ENCODE measurements at places on chromosomes 3 and 15.
A peak's percentile ranks its signal among the peaks of the same experiment; 100 is the strongest.

GRCh38 chr15:69303337-69304181 is 4.8 kb downstream of the PAQR5 start:
- no peak for DNase-seq

GRCh38 chr3:113261626-113262303 is 50.4 kb downstream of the BOC start:
- DNase-seq: peak; percentile 76

- no peak for DNase-seq
Measured at GRCh38 chr3:39220407-39221140, 28.2 kb upstream of the XIRP1 start.

DNA sequence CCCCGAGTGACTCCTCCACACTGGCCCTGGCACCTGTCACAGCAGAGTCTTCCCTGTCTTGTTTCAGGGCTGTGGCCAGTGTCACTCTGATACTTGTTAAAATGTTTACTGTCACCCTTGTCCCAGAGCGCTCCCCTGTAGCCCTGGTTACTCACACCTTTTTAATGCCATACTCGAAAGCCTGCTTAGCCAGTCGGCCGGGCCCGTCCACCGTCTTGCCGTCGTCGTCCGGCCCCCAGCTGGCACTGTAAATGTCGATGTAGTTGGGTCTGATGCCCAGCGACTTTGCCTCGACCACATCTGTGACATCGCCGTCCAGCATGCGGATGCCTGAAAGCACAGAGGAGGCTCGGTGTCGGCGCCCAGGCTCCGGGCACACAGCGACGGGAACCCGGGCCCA is 91.3 kb downstream of the PCSK6 start:
- no peak for DNase-seq

DNA sequence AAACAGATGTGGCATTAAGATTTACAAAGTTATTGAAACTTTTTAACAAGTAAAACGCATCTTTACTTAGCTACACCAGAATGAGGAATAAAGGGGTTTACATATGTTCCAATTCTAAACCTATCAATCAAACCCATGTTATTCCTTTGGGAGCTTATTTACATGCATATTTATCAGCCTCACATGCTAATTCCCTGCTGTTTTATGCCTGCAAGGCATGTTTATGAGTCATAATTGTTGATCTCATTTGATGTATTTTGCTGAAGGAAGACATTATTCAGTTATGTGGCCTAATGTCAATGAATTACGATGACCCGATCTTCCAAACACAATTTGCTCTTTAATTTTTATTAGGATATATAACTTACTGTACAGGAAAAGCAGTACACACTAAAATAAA is 272.9 kb downstream of the TBC1D5 start:
- DNase-seq: no peak

DNA sequence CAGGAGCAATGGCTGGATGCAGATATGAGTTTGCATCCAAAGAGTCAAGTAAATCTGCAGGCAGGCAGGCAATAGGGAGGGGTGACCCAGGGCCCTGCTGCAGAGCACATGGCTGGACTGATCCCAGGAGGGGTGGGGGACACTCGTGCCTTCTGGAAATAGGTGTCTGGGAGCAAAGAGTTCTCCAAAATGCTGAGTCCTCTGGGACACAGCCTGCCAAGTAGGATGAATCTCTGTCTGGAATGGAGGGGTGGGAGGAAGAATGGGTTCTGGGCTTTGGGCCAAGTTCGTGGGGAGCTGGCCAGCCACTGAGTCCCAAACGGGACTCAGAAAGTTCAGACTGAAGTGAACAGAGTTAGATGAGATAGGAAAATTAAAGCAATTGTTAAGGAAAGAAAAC is 214.5 kb downstream of the MTHFS start:
- DNase-seq: no peak

DNA sequence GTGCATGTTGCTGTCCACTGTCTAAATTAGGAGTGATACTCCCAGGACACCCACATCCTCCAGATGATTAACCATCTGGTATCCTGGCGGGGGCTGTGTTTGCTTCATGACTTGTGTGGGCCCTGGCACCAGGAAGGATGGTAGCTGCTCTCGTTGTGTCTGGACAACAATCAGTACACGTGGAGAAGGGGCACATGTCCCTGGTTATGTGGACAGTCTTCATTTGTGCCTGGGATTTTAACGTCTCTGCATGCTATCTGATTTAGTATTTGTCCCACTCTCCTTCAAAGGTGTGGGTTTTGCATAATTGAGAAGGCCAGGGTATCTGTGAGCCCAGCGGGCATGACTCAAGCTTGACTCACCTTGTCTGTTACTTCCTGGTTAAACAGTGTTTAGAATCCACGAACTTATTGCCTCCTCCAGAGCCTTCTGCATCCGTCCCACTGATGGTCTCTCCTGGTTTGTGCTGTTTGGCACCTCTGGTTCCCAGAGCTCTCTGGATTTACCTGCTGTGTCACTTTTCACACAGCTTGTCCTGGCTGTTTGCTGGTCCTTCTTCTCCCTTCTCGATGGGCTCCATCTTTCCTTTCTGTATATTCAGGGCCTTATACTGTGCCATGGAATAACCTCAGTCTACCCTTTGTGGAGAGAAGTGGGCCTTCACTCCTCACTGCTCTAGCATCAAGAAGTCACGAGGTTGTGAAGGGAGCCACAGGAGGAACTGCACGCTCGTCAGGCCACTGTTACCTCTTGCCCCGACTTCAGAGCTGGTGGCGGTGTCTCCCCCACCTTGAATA is 32.5 kb downstream of the ARNT2 start:
- DNase-seq: no peak

Measured in NCI-H2029 treated with DMSO at 0.1 percent for 48 hours (cell line).